IMR-90 (cell line): ENCODE measurements at places on chromosomes 2 and 18. TPM values are rescaled to one million over a fixed set of nuclear protein-coding genes. Genes with fewer than 3 reads are reported as not detected.

The SERPINB8 gene
- 14.3 and 18.3 TPM in 2 replicates for total RNA-seq

The COL4A4 gene
- total RNA-seq = 0.28 TPM in 1 of 2 replicates, not detected in the other

The LRP2 gene
- not detected in 2 replicates for total RNA-seq

The OTOF gene
- total RNA-seq = not detected in 2 replicates

The ZNF24 gene
- total RNA-seq = 20.8 and 38.3 TPM in 2 replicates

The TFCP2L1 gene
- total RNA-seq = not detected in 2 replicates

The ACTG2 gene
- total RNA-seq = 349 and 523 TPM in 2 replicates

The EDAR gene
- not detected in 2 replicates for total RNA-seq

The MC5R gene
- not detected in 2 replicates for total RNA-seq

The CRYGD gene
- total RNA-seq = not detected in 2 replicates

The SERPINB4 gene
- not detected in 2 replicates for total RNA-seq

The IL1RL2 gene
- total RNA-seq = 0.28 and 0.36 TPM in 2 replicates

The MOCOS gene
- 1.9 and 2.2 TPM in 2 replicates for total RNA-seq

The FEV gene
- not detected in 2 replicates for total RNA-seq

The ZNF516 gene
- total RNA-seq = 7.9 and 9.7 TPM in 2 replicates

The CLEC4F gene
- not detected in 2 replicates for total RNA-seq

The MYO5B gene
- 0.54 and 0.56 TPM in 2 replicates for total RNA-seq

The SCYGR6 gene
- not detected in 2 replicates for total RNA-seq

The HOXD3 gene
- total RNA-seq = not detected in 2 replicates

The NMUR1 gene
- not detected in 2 replicates for total RNA-seq

The EPB41L5 gene
- total RNA-seq = 10.6 and 11.4 TPM in 2 replicates

The TMEFF2 gene
- 1.3 and 1.4 TPM in 2 replicates for total RNA-seq

The PTH2R gene
- total RNA-seq = under 0.01 TPM in 1 of 2 replicates, not detected in the other

The PPM1B gene
- total RNA-seq = 14.7 and 25.6 TPM in 2 replicates

The NEU2 gene
- total RNA-seq = not detected in 2 replicates

The RNF149 gene
- total RNA-seq = 18.6 and 26.4 TPM in 2 replicates

The RNF144A gene
- 0.18 and 0.28 TPM in 2 replicates for total RNA-seq

The ATP8B1 gene
- total RNA-seq = 136 and 170 TPM in 2 replicates

The FRZB gene
- total RNA-seq = 0.18 and 0.28 TPM in 2 replicates

The NCKAP5 gene
- 3.9 and 5.3 TPM in 2 replicates for total RNA-seq

The ANKRD30B gene
- not detected in 2 replicates for total RNA-seq

The FAM161A gene
- total RNA-seq = 1.1 and 1.3 TPM in 2 replicates

The TMEM163 gene
- not detected in 2 replicates for total RNA-seq

The RSAD2 gene
- not detected in 2 replicates for total RNA-seq

The GAD1 gene
- total RNA-seq = not detected in 2 replicates

The CXXC1 gene
- 24.0 and 29.4 TPM in 2 replicates for total RNA-seq

The REG3G gene
- not detected in 2 replicates for total RNA-seq

The SLC23A3 gene
- under 0.01 and 0.18 TPM in 2 replicates for total RNA-seq
